Activated T-helper 1 cell treated with anti-CD3 and anti-CD28 coated beads, Interleukin-2, amount 50 U/mL, for 16 hours (primary cell): ENCODE measurements at places on chromosomes 4 and X.

DNA sequence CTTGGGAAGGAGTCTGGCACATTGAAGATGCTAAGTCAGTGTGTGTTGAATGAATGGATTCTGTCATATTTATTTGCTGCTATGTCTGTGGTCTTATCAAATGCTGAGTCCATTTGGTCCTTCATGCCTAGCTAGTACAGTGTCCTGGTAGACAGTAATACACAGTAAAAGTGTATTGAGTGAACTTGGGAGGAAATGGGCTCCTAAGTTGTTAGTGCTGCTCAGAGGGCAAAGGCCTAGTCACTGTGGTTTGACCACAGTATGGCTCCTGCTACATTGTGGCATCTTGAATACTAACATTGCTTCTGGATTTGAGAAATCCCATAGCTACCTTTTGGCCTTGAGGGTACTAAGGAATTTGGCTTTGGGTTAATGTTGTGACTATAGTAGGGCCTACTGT is 33.9 kb downstream of the MTM1 start:
- DNase-seq = no peak

DNA sequence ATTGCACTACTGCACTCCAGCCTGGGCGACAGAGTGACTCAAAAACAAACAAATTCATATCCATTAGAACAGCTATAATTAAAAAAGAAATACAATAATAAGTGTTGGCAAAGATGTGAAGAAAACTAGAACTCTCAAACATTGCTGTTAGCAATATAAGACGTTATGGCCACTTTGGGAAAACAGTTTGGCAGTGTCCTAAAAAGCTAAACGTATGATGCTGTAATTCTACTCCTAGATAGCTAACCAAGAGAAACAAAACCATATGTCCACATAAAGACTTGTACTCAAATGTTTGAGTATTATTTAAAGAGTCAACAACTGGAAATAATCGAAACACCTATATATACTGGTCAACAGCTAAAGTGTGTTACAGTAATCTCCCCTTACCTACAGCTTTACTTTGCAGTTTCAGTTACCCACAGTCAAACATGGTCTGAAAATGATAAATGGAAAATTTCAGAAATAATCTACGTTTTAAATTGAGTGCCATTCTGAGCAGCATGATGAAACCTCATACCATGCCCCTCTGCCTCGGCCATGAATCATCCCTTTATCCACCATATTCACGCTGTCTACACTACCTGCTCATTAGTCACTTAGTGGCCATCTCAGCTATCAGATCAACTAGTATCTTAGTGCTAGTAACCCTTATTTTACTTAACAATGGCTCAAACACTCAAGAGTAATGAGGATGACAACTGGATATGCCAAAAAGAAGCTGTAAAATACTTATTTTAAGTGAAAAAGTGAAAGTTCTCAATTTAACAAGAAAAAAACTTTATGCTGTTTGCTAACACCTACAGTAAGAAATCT is 4.9 kb downstream of the ELF2 start:
- no peak for DNase-seq

DNA sequence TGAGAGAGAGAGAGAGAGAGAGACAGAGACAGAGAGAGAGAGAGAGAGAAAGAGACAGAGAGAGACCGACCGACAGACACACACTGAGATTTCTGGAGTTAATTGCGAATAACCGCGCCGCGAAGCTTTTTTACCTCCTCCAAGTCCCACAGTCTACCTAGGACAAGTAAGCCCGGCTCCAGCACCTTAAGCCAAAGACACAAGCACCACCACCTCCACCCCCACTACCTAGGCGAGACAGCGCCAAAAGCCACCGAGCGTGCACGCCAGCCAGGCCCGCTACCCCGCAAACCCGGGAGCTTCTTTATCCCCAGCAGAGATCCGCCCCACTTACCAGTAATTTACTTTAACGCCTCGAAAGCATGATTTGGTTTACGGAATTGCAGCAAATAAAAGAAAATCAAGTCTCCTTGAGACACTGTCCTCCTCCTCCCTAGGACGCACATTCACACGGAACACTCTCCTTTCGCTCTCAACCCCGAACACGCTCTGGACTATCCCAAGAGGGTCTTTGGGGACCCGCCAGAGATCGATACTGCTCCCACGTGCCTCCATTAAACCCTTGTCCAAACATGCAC is 649.6 kb upstream of the DIPK2B start:
- DNase-seq = no peak

DNA sequence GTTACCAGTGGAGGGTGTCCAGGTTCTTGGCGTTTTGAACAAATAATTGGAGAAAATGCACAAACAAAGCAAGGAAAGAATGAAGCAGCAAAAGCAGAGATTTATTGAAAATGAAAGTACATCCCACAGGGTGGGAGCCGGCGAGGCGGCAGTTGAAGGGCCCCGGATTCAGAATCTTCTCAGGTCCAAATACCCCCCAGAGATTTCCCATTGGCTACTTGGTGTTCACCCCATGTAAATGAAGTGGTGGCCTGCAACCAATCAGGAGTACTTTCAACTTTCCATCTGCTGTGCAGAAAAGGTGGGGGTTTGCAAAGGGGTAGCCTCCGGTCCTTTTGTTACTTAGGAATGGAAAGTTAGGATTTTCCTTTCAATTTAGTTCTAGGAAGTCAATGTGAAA is 1447.0 kb downstream of the C4orf33 start:
- DNase-seq = no peak

DNA sequence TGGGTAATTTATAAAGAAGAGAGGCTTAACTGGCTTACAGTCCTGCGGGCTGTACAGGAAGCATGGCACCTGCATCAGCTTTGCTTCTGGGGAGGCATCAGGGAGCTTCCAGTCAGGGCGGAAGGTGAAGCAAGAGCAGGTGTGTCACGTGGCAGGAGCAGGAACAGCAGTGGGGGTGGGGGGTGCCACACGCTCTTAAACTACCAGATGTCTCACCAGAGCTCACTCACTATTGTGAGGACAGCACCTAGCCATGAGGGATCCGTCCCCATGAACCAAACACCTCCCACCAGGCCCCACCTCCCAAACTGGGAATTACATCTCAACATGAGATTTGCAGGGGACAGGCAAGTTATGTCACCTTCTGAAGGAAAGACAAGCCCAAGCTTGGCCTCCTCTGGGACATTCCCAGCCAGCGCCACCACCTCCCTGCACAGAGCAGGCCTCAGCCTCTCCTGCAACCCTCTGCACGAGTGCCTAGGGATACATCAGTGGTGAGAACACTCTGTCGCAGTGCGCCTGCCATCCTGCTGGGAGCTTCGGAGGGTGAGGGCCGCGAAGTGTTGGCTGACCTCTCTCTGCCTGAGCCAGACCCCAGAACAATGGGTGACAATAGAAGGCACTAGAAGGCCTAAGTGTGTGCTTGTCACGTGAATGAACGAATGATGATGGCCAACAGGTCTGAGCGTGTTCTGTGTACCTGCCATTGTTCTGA is 244.3 kb downstream of the EVC2 start:
- no peak for DNase-seq

DNA sequence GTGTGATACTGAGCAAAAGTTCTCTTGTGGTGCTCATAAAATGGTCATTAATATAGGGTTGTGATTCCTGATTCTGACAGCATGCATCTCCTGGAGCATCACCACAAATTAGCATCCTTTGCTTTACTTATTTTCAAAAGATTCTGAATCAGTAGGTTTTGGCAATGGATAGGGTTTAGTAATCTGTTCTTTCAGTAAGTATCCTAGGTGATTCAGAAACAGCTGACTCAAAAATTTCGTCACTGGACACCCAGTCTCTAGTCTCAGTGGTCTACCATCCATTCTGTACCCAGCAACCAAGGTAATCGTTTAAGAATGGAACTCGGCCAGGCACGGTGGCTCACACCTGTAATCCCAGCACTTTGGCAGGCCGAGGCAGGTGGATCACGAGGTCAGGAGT is 4.1 kb downstream of the CBLL2 start:
- DNase-seq = no peak

GRCh38 chrX:70433848-70434351 is 10.7 kb upstream of the DLG3 start:
- DNase-seq = peak; percentile 52

- no peak for DNase-seq
Measured at GRCh38 chrX:7985568-7985967, 58.4 kb upstream of the PNPLA4 start.

DNA sequence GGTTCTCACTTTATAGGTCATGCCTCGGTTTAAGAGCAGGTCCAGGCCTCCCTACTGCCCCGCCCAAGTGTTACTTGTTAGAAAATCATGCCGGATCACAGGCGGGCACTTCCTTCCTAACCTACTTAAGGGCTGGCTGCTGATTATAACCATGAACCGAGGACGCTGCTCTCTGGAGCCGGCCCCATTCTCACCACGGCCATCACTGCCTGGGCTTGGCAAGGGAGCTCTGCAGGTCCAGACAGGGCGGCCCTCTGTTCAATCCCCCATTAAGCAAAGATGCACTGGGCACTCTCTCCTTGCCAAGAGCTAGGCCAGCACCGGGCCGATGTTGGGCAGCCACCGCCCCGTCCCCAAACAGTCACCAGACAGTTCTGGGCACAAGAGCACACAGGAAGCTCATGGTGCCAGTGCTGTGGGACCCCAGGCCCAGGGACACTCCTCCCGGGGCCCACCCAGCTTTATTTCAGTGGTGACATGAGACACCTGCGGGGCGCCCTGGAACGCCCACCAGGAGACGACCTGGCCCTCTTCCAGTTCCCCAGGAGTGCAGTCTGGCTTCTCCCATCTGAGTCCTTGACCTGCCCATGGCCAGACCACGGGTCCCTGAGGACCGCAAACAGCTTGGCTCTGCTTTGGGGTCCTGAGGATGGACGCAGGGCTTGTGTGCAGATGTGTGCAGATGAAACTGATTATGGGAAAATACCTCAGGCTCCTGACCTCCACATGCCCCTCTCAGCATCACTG is 44.0 kb downstream of the ABLIM2 start:
- DNase-seq = no peak

GRCh38 chr4:3522651-3523050 is 9.6 kb downstream of the LRPAP1 start:
- DNase-seq = no peak

GRCh38 chrX:19556202-19556601 is 40.9 kb upstream of the MAP3K15 start:
- DNase-seq = no peak

DNA sequence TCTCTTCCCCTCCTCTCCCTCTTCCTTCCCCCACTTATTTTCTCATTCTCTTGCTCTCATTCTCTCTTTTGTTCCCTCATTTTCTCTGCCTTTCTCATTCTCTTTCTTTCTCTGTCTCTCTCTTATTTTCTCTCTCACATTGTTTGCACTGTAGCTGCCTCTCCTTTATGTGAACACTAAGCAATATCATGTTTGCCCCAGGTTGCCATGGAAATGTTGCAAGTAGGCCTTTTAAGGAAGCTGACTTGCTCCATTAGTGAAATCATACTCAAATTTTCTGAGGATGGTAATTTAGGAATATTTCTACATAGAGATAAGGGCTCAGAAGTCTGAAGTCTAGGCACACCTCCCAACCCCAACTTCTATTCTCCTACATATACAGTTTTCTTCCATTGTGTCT is 130.1 kb downstream of the EDA start:
- no peak for DNase-seq

DNA sequence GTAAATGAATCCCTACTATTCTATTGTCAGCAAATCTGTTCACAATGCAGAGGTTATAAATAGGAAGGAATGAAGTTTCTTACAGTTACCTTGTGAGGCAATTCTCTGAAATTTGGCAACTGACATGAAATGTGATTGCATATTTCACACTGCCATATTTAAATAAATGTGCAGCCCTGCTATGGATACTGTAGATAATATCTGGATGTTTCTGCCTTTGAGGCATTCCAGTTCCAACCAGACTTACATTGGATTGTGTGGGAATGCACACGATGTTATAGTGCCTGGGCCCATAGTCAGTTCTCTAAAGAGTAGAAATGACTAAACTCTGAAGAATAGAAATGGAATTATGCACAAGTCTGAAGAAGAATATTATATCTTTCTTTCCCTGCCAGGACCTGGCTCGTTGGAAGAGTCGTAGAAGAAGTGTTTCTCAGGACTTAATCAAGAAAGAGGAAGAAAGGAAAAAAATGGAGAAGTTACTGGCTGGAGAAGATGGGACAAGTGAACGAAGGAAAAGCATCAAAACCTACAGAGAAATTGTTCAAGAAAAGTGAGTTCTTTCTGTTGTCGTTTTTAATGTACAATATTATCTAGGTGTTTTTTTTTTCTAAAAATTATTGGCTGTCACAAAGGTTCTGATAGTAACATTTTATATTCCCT is 102.7 kb downstream of the PHOX2B start:
- no peak for DNase-seq

DNA sequence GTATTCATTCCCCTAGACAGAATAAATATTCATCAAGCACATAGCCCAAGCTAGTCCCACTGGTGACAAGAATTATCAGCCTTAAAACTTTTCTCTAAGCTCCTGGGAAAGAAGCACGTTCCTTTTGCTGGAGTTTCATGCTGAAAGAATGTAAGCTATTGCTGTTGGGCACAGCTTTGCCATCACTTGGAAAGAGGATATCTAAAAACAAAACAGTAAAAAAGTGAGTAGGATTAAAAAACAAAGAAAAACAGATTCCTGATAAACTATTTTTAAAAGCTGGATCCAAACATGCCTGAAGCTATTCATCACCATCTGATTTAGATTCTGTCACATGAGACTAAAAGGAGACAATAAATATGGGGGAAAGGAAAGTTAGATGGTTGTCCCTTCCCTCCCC is 176.8 kb downstream of the SCFD2 start:
- no peak for DNase-seq

DNA sequence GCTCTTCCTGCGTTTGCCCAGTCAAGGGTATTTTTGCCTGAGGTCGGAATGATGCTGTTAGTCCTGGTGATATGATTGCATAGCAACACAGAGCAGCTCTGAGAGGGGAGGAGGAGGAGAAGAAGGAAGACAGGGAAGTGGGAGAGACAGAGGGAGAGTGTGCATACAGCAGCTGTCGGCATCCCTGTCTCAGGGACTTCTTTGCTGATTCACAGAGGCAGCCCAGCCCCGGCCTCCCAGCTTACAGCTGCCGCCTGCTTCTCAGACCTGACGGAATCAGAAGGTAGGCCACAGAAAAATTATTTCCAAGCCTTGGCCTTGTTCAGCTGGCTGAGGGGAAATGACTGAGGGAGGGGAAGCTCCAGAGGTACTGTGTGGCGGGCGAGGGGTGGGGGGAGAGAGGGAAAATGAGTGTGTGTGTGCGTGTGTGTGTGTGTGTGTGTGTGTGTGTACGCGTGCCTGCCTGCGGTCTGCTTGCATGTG is 319 bp downstream of the DRP2 start:
- DNase-seq = no peak

DNA sequence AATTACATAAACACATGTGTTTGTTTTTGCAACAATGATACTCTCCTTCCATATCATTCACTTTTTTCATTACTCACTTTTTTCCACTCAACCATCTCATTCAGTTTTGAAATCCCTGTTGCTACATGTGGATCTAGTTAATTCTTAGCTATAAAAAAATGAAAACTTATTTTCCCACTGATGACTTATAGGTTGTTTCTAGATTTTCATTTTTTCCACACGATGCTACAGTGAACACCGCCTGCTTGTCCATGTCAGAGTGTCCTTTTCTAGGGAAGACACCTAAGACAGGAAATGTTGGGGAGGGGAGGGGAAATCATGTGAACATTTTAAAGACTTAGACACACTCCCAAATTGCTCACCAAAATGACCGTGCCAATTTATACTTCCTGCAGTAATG is 70.2 kb downstream of the SUPT20HL2 start:
- DNase-seq = no peak
